Psoas muscle (tissue), 8 donors: ENCODE measurements at places on chromosomes 5 and 9. TPM values are rescaled to one million over a fixed set of nuclear protein-coding genes. Genes with fewer than 3 reads are reported as not detected.

DNA sequence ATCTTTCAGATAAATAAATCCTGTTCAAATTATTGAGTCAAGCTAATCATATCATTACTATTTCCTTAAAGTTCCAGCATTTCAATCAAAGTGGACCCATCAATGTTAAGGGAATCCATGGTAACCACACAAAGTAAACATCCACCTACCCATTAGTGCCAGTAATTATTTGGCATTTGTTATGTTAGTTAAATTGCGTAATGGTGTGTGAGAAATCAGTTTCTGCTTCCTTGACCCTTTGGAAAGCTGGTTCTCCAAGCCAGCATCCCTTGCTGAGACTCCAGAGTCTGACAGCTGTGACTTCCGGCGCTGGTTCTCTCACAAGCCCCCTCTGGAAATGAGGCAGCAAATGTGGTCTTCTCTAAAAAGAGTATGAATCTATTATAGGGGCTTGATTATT is 308.6 kb upstream of the EFNA5 start:
- DNase-seq, result no peak
- H3K4me3 ChIP-seq, result no peak overlapping the region
- H3K27ac ChIP-seq, result no peak overlapping the region

DNA sequence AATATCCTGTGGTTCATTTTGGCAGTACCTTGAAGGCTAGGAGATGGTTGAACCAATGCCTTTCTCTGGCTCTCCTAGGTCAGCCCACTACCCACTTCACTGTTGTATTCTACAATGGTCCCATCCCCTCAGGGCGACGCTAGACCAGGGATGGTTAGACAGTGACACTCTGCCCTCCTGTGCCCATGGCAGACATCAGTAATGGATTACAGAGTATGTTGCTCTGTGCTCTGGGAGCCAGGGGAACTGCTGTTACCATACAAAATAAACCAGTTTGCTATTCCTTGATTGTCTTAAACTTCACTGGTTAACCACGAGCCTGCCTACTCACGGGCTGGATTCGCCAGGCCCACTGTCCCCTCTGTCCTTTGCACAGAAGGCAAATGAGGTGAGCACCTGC is 33.7 kb downstream of the NCS1 start:
- H3K36me3 ChIP-seq, result no peaks in the 10 kb centered on the region
- DNase-seq, result no peak
- no peak overlapping the region for H3K27ac ChIP-seq
- H3K4me1 ChIP-seq, result no peaks in the 10 kb centered on the region
- no peak overlapping the region for H3K4me3 ChIP-seq

DNA sequence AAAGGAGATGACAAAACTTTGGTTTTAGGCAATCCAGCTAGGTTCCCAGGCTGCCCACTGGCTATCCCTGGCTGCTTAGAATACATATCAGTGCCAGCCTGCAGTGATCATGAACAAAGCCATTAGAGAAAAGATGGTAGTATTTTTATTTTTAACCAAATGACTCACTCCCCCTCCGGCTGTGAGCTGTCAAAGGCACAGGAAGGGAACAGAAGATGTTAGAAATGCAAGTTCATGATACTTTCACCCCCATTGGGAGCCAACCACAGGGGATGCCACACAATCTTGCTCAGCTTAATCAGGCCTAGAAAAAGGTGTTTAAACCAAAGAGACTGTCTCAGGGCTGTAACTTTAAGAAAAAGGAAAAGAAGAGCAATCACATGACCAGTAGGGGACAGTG is 70.3 kb upstream of the ASTN2 start:
- no peaks in the 10 kb centered on the region for H3K27me3 ChIP-seq
- no peaks in the 10 kb centered on the region for H3K36me3 ChIP-seq
- no peak overlapping the region for H3K4me3 ChIP-seq
- H3K27ac ChIP-seq, result no peak overlapping the region

- no peak for DNase-seq
- H3K4me1 ChIP-seq, result no peaks in the 10 kb centered on the region
- no peaks in the 10 kb centered on the region for H3K27me3 ChIP-seq
- H3K4me3 ChIP-seq, result no peak overlapping the region
These were observed 93.8 kb downstream of the OXCT1 start for GRCh38 chr5:41776435-41776834.

FAXDC2 gene
- 11.0 TPM for total RNA-seq

PDGFRB gene
- 34.0 TPM for total RNA-seq

DNA sequence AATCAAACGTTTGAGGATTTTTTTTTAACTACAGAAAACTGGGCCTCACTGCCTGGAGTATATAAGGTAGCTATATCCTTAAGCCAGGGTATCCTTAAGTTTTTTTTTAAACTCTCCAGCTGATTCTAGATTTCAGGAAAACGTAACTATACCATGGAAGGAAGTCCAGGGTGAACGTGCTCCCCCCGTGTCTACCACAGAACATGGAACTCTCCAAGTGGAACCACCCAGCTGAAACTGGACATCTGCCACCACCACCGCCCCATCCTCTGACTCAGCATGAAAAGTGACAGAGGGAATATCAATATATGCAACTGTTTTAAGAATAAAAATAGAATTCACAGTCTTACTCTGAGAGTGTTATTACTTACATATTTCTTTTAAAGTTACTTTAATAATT is 61.3 kb downstream of the DROSHA start:
- H3K36me3 ChIP-seq, result peaks cover 3% of the 10 kb centered on the region
- no peak overlapping the region for H3K27ac ChIP-seq
- no peaks in the 10 kb centered on the region for H3K27me3 ChIP-seq
- no peak overlapping the region for H3K4me3 ChIP-seq

FIBCD1 gene
- total RNA-seq, result not detected

- no peak for DNase-seq
- H3K27ac ChIP-seq, result no peak overlapping the region
- no peaks in the 10 kb centered on the region for H3K27me3 ChIP-seq
- H3K4me1 ChIP-seq, result no peaks in the 10 kb centered on the region
- no peaks in the 10 kb centered on the region for H3K36me3 ChIP-seq
These were observed 291.1 kb downstream of the TRIM32 start for GRCh38 chr9:116978155-116978554.

GRCh38 chr9:106970976-106971457 is 108.1 kb downstream of the ZNF462 start:
- no peak overlapping the region for H3K27ac ChIP-seq
- no peak overlapping the region for H3K4me3 ChIP-seq
- H3K27me3 ChIP-seq, result no peaks in the 10 kb centered on the region
- DNase-seq, result no peak
- peaks cover 43% of the 10 kb centered on the region for H3K36me3 ChIP-seq
- peaks cover 13% of the 10 kb centered on the region for H3K4me1 ChIP-seq

SECISBP2 gene
- 49.0 TPM for total RNA-seq

TMEM215 gene
- total RNA-seq, result not detected

NACC2 gene
- total RNA-seq, result 33.5 TPM

- no peak overlapping the region for H3K4me3 ChIP-seq
- H3K27me3 ChIP-seq, result no peaks in the 10 kb centered on the region
- H3K36me3 ChIP-seq, result no peaks in the 10 kb centered on the region
- DNase-seq, result no peak
- H3K4me1 ChIP-seq, result no peaks in the 10 kb centered on the region
These were observed 861.9 kb downstream of the CDH18 start for GRCh38 chr5:19125956-19126713.

- H3K4me3 ChIP-seq, result no peak overlapping the region
- no peak for DNase-seq
- H3K4me1 ChIP-seq, result peaks cover 35% of the 10 kb centered on the region
These were observed 16.8 kb upstream of the ZBTB43 start for GRCh38 chr9:126788046-126788445.

DNA sequence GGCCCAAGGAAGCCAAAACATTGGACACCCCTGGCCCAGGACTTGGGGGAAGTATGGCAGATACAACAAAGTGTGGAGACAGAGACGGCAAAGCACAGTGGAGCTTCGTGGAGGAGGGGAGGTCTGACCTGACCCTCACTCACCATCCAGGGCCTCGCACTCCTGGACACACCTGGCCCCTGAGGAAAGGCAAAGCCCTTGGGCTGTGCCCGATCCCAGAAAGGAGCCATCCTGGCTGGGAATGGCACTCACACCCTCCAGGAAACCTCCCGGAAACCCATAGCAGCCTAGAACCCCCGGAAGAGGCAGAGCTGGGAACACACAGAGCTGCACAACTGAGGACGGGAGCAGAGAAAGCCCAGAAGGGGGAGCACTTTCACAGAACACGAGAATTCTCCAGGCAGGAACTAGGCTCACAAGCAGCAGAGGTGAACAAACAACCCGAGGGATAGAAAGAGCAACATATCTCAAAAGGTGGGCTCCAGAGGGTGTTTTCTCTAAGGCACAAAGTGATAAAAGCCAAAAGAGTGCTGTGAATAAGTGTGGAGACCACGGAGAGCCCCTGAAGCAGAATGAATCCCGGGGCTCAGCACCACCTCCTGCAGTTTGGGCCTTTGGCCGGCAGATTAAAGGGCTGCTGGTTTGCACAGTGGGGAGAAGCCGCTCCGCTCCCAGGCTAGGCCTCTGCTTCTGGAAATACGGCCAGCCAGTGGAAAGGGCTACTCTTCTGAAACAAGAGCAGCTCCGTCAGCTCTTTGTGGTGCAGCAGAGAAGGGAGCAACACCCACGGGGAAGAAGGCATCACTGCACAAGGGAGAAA is 108.2 kb downstream of the UBE2R2 start:
- peaks cover 10% of the 10 kb centered on the region for H3K4me1 ChIP-seq
- no peak for DNase-seq
- H3K27me3 ChIP-seq, result no peaks in the 10 kb centered on the region
- peak overlapping the region; percentile 66 for H3K27ac ChIP-seq

DNA sequence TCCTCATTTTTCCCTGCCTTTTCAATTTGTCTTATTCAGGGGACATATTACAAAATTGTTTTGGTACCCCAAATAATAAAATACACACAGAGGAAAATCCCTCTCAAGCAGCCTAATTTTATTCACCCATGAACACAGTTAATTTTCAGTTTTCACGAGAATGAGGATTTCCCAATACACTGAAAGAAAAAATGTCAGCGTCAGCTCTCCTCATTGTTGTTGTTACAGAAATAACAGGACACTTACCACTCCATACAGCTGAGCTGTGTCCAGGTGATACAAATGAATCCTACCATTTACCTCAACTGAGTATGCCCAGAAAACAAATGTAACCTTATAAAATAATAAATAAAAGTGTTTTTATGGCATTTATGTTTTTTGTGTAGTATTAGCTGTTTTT is 144.6 kb upstream of the PCA3 start:
- no peak overlapping the region for H3K4me3 ChIP-seq
- no peaks in the 10 kb centered on the region for H3K4me1 ChIP-seq
- H3K36me3 ChIP-seq, result no peaks in the 10 kb centered on the region
- H3K27ac ChIP-seq, result peak overlapping the region; percentile 36
- DNase-seq, result no peak
- H3K27me3 ChIP-seq, result no peaks in the 10 kb centered on the region

- H3K36me3 ChIP-seq, result no peaks in the 10 kb centered on the region
- no peak for DNase-seq
- H3K27ac ChIP-seq, result no peak overlapping the region
- H3K27me3 ChIP-seq, result peaks cover 60% of the 10 kb centered on the region
- peak overlapping the region; percentile 65 for H3K4me3 ChIP-seq
These were observed 9.9 kb upstream of the TRIM36 start for GRCh38 chr5:115179394-115180164.
